ENCODE measurements at places on chromosomes 12 and 14.

DNA sequence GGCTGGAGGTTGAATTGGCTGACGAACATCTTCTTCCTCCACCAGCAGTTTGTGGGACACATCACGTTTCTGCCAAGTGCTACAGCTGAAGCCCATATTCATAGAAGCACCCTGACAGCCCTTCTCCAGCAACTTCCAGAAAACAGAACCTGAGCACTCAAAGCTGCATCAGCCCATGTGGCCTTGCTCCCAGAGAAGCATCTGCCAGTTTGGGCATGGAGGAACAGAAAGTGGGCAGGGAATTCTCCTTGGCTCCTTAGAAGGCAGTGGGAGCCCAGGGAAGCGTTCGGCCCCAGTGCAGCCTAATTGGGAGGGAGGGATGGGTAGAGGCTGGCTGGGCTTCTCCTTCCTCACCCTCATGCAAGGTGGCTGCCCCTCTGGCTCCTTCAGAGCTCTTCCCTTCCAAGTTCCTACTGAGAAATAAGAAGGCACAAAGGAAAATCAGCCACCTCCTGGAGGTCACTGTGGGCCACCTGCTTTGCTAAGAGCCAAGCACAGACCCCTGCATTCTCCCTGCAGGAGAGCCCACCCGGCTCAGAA, 4.1 kb upstream of the NGB start:
- DNase-seq = no peak

GRCh38 chr12:14810953-14811483, 3.0 kb downstream of the SMCO3 start:
- no peak for DNase-seq

GRCh38 chr12:114335607-114336006, 70.3 kb downstream of the TBX5 start:
- no peak for DNase-seq

DNA sequence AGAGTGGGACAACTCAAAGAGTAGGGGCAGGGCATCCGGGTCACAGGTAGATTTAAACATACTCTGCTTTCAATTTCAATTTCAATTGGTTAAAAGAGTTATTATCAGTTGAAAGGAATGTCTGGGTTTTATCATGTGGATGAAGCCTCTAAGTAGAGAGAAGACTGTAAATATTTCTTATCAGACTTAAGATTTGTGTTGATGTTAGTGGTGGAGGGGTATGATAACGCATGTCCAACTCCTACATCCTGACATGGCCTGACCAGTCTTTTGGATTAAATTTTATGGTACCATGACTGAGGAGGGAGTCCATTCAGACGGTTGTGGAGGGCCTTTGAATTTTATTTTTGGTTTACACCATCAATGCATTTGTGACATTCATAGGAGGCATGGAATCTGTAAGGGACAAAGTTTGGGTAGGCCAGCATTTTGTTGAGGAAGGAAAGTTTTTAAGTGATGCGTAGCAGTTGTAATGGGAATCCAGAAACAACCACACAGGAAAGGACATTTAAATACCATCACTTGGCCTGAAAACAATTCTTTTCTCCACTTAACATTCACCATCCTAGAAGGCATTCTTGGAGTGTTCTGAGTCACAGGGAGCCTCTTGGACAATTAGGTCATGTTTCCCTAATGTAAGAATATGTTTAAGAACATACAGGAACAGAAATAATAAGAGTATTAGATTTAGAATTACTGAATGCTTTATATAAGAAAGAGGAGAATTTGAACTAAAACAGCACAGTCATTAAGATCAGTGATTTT, 371.9 kb downstream of the ATP23 start:
- no peak for DNase-seq

GRCh38 chr12:10241727-10242126, 29.1 kb downstream of the GABARAPL1 start:
- DNase-seq = no peak

DNA sequence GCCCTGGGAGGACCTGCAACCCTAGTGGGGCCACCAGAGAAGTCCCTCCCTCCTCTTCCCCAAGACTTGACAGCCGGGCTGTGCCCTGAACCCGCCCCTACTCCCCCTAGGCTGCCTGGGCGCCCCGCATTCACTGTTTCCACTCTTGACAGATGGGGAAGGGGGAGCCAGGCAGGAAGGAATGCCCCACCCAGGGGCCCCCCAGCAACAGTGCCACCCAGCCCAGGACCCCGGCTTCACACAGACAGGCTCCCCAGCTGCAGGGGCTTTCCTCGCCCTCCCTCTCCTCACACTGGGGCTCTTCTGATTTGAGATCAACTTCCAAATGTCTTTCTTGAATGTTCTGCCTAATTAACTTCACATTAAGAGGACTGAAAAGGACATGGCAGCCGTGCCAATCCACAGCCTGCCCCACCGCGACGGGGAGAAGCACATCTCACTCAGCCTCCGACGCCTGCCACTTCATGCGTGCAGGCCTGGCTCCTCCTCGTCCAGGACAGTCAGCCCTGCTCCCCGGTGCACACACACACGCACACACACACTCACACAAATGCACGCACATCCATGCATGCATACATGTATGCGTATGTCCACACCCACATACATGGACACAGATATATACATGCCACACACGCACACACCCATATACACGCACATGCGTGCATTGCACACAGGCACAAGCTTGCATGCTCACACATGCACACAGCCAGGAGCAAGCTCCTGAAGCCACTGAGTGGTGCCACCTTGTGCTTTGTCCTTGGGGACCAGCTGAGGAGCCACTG, 19.6 kb upstream of the C14orf180 start:
- no peak for DNase-seq

- DNase-seq = peak; percentile 90
These were observed 155.4 kb upstream of the PDE3A start for GRCh38 chr12:20212658-20213555.

DNA sequence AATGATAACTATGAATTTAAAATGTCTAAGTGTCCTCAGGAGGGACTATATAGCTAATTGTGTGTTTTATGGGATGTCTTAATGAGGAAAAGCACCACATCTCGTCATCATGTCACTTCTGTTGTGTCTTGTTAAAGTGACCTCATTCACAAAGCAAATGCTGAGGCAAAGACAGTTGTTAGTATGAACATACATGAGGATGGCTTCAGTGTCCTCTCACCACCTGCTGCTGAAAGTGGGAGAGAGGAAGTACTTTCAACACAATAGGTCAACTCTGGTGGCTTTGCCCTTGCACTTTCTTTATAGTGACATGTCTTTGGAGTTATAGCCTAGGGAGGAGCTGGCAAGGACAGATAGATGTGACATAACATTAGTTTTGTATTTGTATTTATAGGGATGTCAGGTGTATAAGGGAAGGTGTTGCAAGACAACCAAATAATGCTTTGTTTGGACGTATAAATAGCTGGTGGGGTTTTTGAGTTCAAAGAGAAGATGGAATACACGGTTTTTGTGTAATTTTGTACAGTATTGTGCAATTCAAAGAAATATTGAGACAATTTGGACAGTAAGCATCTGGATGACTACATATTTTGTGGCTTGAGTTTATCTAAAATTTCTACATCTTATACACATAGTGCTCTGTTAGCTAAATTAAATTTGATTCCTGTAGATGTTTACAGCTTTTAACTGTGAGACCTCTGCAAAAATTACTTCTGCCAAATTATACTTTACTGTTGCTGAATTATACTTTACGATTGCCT, 131.7 kb upstream of the ATP2B1 start:
- no peak for DNase-seq

DNA sequence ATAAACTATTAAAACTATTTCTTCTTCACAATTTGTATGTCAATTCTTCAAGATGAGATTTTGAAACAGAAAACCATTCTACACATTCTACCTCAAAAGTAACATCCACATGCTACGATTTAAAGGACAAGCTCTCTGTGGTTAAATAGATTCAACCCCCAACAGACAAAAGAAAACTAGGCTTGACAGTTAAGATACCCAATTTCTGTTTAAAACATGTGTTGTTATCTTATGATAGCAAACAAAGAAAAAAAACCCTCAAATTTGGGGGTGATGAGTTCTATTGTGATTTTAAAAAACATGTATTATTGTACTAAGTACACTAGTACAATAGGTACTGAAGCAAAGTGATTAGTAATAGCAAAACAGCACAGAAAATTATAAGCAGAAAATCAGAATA, 33.8 kb downstream of the ATF7 start:
- no peak for DNase-seq
